ENCODE measurements at places on chromosomes 3 and 15. TPM values are rescaled to one million over a fixed set of nuclear protein-coding genes. Genes with fewer than 3 reads are reported as not detected.

Gene RAD51
- 2.8 TPM for total RNA-seq

Gene C2CD4B
- 20.8 TPM for total RNA-seq

Gene ZBTB20
- 15.4 TPM for total RNA-seq

Gene CLDN18
- total RNA-seq: not detected

Gene DPPA2
- not detected for total RNA-seq

Gene A4GNT
- total RNA-seq: not detected

Gene TGM4
- total RNA-seq: not detected

Gene DOCK3
- under 0.01 TPM for total RNA-seq

All from dermis lymphatic vessel endothelial cell (primary cell).